Thymus (tissue), 14 donors: ENCODE measurements at places on chromosomes 4 and X. TPM values are rescaled to one million over a fixed set of nuclear protein-coding genes. Genes with fewer than 3 reads are reported as not detected.

- no peak for DNase-seq
These were observed 10.3 kb downstream of the HADH start for GRCh38 chr4:107999932-108000539.

DNA sequence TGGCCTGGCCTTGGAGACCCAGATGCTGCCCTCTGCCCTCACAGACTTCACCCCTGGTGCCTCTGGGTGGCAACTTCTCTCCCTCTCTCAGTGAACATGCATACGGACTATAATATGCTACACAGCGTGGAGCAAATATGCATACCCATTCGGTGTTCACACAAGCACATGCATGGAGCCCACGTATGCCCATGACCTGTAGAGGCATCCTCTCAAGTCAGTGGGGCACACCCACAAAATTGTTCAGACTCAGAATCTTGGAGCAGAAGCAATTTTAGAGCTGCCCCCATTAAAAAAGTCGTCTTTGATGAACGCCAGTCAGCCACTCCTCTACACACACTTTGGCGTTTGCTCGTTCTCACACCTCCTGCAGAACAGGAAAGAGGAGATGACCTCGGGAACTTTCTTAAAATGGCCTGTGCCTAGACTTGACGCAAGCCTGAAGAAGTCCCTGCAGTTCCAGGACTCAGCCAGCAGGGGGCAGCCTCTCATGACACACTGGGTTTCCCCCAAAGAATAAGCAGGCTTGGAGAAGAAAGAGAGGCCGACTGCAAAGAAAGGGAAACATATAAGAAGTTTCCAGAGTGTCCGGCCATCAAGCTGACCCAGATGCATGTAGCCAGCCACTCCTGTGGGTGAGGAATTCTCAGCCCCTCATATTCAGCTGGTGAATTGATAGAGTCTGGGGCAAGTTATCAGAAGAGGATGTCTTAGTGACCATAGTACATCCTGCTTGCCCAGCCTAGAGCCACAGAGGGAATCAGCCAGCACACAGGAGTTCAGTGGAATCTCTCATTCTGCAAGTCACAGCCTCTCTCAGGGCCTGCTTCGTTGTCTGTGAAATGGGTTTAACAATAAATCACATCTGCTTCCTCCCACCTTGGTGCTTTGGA, 17.3 kb downstream of the APLN start:
- peak; percentile 55 for DNase-seq

- no peak for DNase-seq
These were observed 66.4 kb upstream of the UGT2B15 start for GRCh38 chr4:68736813-68737212.

GRCh38 chr4:7087036-7087435, 19.2 kb upstream of the GRPEL1 start:
- DNase-seq: no peak

DNA sequence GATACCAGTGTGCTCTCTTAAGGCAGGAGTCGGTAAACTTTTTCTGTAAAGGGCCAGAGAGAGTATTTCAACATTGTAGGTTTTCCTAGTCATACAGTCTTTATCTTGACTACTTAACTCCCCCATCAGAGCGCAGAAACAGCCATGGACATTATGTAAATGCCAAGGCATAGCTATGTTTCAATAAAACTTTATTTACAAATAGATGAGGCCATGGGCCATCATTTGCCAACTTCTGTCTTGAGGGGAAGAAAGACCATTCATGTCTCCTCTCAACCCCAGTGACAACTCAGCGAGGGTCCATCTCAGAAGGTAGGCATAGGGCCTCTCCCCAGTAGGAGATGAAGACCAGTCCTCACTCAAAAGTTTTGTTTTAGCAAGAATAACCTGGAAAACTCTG, 301.3 kb downstream of the FBXW7 start:
- DNase-seq: no peak

- DNase-seq: no peak
These were observed 34.1 kb upstream of the GAB1 start for GRCh38 chr4:143302536-143302935.

DNA sequence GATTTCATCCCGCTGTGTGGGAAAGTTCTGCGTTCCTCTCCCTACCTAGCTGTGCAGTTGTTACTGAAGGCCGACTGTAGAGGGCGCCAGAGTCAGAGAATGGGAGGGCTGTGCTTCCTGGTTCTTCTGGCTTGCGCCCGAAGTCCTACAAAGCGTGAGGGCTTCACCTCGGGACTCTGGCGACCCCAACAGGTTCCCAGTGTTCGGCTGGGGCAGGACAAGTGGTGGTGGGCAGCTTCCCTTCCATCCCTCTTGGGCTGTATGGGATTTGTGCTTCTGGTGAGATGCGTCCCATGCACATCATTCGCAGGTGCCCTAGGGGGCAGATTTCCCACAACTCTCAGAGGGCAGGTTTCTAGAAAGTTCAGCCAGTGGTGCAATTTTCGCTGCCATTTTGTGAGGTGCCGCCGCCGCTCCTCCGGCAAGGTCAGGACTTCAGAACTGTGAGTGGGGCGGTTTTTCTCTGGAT, 27.3 kb downstream of the CT45A1 start:
- peak; percentile 22 for DNase-seq

POU4F2 gene
- total RNA-seq: not detected

CAPN6 gene
- total RNA-seq: 5.1 TPM

FAT4 gene
- 2.7 TPM for total RNA-seq

PRKG2 gene
- 3.0 TPM for total RNA-seq

SPANXA1 gene
- 0.09 TPM for total RNA-seq
